NCI-H1105 treated with DMSO at 0.1 percent for 48 hours (cell line): ENCODE measurements at places on chromosomes 3 and 15.

GRCh38 chr15:43771816-43772215 lies 5.0 kb downstream of the ELL3 start:
- DNase-seq: no peak

DNA sequence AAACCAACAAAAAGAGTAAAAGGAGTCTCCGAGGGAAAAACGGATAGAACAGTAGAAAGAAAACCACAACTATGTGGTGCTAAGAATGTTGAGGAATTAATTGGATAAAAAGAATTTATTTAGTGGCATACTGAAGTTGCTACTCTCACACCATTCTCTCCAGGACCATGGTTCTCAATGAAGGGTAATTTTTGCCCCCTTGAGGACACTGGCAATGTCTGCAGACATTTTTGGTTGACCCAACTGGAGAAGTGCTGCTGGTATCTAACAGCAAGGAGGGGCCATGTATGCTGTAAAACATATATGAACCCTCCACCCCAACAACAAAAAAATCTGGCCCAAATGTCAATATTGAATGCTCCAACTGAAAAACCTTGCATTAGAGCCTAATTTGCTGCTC lies 85.9 kb upstream of the CSPG5 start:
- DNase-seq: no peak

- DNase-seq: peak; percentile 29
Measured at GRCh38 chr15:35911052-35911777, 365.2 kb upstream of the DPH6 start.

GRCh38 chr15:47727137-47727536 lies 9.8 kb downstream of the SEMA6D start:
- DNase-seq: no peak

DNA sequence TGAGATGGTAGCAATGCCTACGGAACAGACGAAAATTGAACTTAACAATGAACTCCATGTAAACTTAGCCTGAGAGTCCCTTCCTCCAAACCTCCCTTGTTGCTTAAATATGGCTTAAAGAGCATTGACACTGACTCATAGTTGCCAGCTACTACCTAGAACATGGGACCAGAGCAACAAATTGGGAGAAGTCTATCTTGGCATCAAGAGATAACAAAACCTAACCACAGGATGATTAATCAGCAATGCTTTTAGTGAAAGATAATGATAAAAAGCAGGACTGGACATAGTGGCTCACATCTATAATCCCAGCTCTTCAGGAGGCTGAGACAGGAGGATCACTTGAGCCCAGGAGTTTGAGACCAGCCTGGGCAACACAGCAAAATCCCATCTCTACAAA lies 117.8 kb upstream of the MNS1 start:
- DNase-seq: no peak

GRCh38 chr3:177561769-177562392 lies 364.6 kb upstream of the TBL1XR1 start:
- DNase-seq: peak; percentile 87

GRCh38 chr3:72248869-72249268 lies 463.9 kb upstream of the PROK2 start:
- DNase-seq: no peak

DNA sequence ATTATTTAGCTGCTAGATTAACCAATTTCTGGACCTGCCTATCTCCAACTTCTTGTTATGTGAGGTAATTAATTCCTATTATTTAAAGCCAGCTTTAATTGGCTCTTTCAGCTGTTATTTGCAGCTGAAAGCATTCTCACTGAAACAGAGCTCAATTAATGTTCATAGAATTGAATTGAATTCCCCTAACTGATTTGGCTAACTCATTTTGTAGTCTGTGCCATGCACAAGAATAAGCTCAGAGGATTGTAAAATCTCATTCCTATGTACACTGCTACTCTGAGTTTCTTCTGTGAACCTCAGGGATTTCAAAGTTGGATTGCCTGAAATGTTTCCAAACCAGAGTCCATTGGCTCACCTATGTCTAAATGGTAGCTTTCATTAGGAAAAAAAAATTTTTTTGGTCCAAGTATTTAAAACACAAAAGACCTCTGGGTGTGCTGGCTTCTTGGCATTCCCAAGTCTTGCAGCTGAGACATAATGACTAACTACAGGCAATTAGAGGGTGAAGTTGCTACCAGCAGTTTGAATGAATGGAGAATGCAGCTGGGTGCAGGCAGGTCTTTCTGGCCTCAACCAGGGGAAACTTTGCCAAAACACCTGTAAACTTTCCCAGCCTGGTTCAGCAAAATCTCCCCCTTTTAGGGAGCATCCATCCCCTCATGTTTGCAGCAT lies 134.3 kb downstream of the EDEM1 start:
- no peak for DNase-seq

DNA sequence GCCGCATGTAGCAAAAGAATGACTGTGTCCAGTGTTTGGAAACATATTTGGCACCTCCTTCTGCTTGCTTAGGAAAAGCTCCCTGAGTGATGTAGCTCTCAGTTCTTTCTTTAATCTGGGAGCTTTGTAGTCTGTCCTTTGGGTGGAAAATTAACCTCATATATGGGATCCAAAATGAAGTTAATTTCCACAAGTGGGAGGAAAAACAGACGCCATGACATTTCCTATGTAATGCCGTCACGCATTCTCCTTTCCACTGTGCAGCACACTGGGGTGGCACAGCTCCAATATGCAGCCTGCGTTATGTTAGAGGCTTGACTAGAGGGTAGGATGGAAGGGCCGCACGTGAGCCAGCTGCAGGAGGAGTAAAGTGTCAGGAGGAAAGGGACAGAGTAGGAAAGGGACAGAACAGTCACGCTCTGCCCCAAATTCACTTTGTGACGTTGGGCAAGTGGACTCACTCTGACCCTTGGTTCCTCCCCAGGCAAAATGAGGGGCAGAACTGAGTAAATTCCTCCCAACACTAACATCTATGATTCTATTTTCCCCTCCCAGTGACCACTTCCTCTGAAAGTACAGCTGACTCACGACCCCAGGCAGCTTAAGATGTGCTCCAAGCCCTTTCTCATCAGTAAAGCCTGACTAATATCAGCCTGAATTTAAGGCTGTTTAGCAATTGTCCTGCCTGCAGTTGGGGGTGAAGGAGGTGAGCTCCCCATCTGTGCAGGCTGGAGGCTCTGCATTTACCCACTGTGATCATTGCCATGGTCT lies 176.5 kb upstream of the PFN2 start:
- no peak for DNase-seq

DNA sequence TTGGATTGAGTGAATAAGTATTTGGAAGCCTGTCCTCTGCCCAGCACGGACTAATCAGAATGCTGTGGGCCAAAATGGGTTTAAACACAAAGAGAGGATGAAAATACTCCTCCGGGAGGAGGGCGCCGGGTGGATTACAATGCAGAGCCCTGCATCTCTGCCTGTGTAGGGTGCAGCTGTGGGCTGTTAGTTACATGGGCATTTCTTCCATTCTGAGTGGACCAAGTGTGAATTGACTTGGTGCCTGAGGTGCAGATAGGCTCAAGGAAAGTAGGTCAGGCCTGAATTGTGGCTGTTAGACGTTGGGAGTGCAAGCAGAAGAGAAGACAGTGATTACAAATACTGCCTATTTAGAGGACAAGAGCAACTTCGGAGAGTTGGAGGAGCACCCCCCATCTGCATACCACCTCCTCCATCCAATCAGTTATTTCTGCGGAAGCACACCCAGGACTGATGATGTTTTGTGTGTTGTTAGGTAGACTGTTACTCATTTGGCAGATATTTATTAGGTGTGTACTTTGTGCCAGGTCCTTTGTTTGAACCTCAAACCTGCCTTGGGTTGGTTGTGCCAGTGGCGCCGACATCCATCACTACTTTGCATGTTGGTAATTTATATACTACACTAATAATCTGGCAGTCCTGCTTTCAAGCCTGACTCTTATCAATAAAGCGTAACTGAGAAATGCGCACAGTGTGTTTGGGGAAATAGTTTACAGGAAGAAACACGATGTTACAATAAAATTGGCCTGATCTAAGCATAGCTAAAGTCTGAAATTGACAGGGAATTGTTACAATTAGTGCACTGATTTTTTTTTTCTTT lies 33.0 kb downstream of the PTPRG start:
- no peak for DNase-seq

DNA sequence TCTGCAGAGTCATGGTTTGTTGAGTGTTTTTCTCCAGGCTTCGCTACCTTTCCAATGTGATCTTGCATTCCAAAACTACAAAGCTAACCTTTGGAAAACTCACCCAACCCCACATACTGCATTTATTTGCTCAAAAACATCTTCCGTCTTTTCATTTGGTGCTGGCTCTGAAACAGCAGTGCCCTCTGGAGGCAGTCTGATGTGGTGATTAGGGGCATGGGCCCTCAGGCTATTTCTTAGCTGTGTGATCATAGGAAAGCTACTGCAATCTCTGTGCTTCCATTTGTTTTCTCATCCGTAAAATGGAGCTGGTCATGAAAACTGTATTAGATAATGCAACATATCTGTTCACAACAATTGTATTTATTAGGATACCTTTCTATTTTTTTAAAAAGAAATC lies 47.0 kb downstream of the MTHFS start:
- peak; percentile 5 for DNase-seq

DNA sequence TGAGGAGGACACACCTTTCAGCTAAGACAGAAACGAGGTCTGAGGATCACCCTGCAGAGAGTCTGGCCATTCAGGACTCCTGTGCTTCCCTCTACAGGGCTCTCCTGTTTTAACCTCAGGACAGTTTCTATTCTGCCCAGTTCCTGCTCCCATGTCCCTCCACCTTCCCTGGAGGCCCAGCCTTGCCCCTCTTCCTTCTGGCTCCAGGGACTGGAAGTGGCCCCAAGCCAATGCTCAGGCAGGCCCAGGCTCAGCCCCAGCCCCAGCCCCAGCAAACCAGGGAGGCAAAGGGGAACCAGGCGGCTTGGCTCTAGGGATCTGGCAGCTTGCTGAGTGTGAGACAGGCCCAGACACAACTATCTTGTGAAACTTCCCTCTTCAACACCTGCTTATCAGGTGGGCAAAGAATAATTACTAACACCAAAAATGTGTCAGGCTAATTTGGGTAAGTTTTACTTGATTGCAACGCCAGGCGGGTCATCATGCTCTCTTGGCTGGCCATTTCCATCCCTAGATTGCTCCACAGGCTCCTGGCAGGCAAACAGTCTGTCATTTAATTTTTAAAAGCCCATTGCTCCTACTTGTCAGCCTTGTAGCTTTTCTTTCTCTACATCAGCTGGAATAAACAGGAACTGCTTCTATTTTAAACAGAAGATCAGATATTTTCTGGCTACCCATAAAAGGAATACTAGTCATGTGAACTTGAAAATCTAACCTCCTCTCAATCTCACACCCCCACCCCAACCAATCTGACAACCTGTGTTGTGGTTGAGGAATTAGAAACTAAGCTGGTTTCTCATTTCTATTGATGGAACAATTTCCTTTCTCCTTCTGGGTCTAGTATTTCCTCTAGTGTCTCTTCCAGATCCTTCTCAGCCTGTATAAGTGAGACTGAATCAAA lies 33.5 kb downstream of the UPK1B start:
- DNase-seq: peak; percentile 51

GRCh38 chr3:43181202-43181821 lies 75.4 kb upstream of the POMGNT2 start:
- DNase-seq: no peak

DNA sequence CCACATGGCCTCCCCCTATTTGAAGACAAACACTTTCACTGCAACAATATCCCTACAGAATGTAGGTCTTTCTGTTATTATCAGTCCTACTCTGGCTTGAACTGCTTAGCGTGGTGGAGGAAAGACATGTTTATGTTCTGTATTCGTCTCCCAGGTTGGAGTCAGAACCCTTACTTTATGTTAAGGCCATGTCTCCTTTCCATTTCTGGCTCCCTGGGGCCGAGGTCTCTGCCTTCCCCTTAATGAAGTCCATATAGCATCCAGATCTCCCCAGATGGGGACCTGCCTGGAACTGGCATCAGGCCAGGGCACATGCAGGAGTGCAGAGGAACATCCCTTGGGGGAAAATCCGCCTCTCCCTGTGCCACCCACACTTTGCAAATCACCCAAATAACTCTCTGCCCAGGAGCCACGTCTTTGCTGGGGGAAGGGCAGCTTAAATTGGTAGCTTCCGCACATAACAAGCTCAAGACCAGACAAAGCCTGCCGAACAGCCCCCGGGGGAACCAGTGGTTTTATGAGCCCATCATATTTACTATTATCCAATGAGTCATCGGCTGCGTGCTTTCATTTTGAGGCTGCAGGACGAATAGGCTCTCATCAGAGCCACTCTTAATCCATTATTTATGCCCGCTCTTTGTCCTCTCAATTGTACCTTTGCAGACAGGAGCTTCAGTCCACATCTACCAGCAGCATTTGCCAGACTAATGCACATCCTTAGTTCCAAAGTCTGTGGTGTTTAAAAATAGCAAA lies 237.0 kb downstream of the UACA start:
- peak; percentile 99 for DNase-seq

- DNase-seq: peak; percentile 36
Measured at GRCh38 chr15:74382004-74382816, 14.8 kb upstream of the CYP11A1 start.

- no peak for DNase-seq
Measured at GRCh38 chr3:86537171-86537570, 453.8 kb downstream of the VGLL3 start.

DNA sequence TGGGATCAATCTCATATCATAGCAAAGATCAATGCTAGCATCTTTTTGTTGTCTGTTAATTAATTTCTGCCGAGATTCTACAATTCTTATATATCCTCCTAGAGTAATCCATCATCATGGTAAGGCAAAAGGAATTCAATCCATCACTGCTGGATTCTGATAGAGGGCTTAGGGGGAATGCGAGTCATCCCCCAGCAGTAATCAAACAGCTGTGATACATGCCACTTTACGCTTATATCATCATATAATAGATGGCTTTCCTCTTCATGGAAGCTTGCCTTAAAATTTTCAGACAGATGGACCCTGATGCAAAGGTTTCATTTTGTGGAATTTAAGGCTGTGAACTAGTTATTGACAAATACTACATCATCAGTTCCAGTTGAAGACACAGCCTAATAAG lies 645.9 kb downstream of the CADM2 start:
- no peak for DNase-seq

GRCh38 chr15:52162876-52163275 lies 28.3 kb downstream of the GNB5 start:
- DNase-seq: no peak

GRCh38 chr3:43998836-43999727 lies 242.6 kb upstream of the TOPAZ1 start:
- peak; percentile 70 for DNase-seq
